ENCODE measurements at places on chromosomes 16 and 17.

GRCh38 chr17:82235775-82236141, 6.9 kb downstream of the SLC16A3 start:
- no peak for DNase-seq

DNA sequence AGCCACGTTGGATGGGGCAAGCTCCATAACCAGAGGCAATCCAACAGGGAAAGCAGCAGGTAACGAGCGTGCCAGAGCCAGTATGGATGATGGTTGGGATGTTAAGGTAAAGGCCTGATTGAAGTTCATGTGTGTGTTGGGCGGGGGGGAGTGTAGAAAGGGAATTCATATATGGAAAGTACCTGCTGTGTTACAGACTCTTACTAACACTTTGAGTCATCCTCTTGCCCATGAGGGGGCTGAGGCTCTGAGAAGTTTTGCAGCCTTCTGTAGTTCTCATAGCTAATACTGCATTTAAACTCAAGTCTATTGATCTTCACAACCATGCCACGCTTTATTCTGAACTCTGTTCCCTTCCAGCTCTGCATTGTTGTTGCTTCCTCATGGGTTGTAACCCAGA, 28.5 kb downstream of the SYCE1L start:
- DNase-seq = no peak

DNA sequence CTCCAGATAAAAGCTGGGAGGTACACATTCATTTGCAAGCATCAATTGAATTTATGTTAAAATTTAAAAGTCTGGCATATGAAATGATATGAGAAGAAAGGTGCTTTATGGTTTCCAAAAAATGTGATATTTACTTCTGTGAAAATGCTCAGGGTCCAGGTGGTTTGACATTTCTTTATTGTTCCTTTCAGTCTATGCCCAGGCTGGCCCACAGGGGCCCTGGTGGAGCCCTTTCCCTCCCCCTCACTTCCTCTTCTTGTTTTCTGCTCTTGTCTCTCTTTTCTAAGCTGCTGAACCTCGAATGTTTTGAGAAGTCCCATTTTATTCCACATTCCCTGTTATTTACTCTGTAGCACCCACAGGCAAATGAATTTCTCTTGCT, 127.8 kb downstream of the HS3ST3B1 start:
- peak; percentile 18 for DNase-seq

- peak; percentile 84 for DNase-seq
These were observed 304.4 kb downstream of the SEC14L1 start for GRCh38 chr17:77444984-77445759.

GRCh38 chr16:49269201-49269600, 12.4 kb downstream of the CBLN1 start:
- DNase-seq = no peak

DNA sequence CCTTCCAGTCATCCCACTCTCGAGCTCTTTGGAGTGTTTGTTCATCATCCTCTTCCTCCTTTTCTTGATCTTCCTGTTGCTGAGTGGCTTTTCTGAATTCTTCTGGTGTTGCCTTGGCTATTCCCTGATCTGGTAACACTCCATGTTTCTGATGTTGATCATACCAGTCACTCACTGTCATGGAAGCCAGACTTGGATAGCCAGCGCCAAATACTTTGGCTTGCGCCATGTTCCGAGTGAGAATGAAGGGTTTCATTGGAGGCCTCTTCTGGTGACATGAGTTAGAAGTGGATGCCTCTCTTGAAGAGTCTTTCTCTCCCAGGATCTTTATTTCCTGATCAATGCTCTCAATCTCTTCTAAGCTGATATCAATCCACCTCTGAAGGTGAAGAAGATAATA, 31.2 kb downstream of the TEX14 start:
- no peak for DNase-seq

- no peak for DNase-seq
These were observed 5.6 kb upstream of the MMP15 start for GRCh38 chr16:58019866-58020538.

DNA sequence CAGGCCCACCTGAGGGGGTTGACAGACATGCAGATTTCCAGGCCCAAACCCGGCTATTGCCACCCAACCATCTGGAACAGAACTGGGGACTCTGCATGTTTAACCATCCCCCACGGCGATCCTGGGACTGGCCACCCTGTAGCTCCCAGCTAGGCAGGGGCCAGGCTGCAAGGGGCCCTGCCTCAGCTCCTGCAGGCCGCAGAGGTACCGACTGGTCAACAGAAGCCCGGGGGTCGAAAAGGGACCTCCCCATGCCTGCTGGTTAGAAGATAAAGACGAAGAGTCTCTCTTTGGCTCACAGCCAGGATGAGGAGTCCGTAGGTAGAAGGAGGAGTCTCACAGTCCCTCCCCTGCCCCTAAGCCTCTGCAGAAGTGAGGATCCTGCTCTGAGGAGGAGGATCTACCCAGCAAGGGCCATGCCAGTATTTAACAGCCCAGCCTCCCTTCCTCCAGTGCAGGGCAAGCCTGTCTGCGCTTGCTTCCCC, 223.4 kb upstream of the TNRC6C start:
- DNase-seq = no peak

DNA sequence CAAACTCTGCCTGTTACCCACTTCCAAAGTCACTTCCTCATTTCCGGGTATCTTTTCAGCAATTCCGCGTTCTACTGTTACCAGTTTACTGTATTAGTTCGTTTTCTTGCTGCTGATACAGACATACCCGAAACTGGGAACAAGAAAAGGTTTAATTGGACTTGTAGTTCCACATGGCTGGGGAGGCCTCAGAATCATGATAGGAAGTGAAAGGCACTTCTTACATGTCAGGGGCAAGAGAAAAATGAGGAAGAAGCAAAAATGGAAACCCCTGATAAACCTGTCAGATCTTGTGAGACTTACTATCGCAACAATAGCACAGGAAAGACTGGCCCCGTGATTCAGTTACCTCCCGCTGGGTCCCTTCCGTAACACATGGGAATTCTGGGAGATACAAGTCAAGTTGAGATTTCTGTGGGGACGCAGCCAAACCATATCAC, 30.9 kb downstream of the PAFAH1B1 start:
- no peak for DNase-seq

- no peak for DNase-seq
These were observed 15.9 kb upstream of the PECAM1 start for GRCh38 chr17:64406321-64407200.

DNA sequence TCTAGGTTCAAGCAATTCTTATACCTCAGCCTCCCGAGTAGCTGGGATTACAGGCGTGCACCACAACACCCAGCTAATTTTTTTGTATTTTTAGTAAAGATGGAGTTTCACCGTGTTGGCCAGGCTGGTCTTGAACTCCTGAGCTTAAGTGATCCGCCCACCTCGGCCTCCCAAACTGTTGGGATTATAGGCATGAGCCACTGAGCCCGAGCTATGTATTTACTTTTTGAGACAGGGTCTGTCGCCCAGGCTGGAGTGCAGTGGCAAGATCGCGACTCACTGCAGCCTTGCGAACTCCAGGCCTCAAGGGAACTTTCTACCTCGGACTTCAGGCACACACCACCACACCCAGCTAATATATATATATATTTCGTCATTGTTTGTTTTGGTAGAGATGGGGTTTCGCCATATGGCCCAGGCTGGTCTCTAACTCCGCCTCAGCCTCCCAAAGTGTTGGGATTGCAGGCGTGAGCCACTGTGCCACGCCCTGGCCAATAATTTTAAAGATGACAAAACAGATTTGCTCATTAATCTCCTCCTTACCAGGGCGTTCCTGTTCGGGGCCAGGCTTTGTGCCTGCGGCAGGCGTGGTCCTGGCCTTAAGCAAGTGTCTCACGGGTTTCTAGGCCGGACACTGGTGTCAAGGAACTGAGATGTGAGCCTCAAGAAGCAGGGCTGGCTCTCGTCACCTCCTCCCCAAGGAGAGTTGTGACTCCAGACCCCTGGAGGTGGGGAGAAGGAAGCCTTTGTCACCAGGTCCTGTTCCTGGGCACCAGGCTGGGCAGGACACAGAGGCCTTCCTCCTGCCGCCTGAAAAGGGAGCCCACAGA, 4.3 kb upstream of the NPW start:
- DNase-seq = no peak

- DNase-seq = no peak
These were observed 447.0 kb downstream of the SHISA9 start for GRCh38 chr16:13348416-13348815.

GRCh38 chr16:56647641-56648431, 3.9 kb upstream of the MT1B start:
- no peak for DNase-seq

Measured in activated naive CD4-positive, alpha-beta T cell treated with Interleukin-2 at 50 U/mL for 16 hours (primary cell).